ENCODE measurements at places on chromosomes 5 and 9.

- no peak for DNase-seq
Measured at GRCh38 chr5:161009194-161009593, 157.2 kb upstream of the ATP10B start.

GRCh38 chr9:116005205-116005604 lies 148.4 kb upstream of the PAPPA start:
- no peak for DNase-seq

DNA sequence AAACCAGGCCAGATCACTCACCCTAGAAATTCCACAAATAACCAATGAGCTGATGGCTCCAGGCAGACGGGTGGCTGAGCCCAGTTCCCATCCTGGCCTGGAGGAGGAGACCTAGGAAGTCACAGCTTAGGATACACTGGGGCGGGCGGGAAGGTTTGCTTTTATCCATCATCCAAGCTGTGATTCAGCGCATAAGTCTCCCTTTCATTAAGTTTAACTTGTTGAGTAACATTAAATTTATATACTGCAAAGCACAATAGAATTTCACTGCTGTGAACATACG lies 55.7 kb downstream of the THBS4 start:
- DNase-seq, result no peak

- DNase-seq, result no peak
Measured at GRCh38 chr5:94021246-94021645, 279.8 kb upstream of the POU5F2 start.

DNA sequence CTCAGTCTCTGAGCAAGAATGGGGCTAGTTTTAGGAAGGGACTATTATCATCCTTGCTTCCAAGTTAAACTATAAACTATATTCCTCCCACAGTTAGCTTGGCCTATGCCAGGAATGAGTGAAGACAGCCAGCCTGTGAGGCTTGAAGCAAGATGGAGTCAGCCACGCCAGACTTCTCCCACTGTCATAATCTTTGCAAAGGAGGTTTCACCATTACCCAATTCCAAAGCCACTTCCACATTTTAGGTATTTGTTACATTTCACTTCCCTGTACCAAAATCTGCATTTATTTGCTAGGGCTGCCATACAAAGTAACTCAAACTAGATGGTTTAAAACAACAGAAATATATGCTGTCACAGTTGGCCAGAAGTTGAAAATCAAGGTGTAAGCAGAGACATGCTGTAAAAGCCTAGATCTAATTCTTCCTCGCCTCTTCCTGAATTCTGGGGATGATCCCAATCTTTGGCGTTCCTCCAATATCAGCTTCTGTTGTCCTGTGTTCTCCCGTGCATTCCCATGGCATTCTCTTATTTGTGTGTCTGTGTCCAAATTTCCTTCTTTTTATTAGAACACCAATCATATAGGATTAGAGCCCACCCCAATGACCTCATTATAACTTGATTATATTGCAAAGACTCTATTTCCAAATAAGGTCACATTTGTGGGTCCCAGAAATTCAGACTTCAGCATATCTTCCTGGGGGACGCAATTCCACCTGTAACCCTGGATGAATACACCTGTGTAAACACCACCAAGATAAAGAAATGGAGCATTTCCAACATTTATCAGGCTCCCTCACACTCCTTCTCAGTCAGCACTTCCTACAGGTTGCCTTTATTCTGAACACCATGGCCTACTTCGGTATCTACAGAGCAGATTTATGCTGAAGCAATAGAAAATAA lies 126.8 kb downstream of the GCNT1 start:
- DNase-seq, result no peak

DNA sequence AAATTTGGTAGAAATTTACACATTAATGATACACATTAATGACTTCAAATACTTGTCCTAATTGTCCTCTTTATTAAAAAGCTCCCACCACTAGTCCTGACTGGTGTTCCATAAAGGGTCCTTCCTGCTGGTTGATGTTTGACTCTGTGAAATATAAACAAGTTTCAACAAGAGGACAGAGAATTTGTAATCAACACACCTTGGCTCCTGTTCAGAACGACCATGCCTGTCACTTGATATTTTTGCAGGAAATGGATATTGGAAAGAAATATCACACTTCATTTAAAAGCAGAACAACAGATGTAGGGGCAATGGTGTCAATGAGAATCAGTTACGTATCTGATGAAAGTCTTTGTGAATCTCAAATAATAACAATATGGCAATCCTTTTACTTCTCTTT lies 211.7 kb downstream of the ENC1 start:
- DNase-seq, result no peak

GRCh38 chr9:131138676-131139075 lies 13.3 kb downstream of the NUP214 start:
- DNase-seq, result no peak

- DNase-seq, result no peak
Measured at GRCh38 chr5:127863610-127864395, 160.6 kb downstream of the CCDC192 start.

GRCh38 chr5:148823871-148824270 lies 2.5 kb upstream of the ADRB2 start:
- no peak for DNase-seq

DNA sequence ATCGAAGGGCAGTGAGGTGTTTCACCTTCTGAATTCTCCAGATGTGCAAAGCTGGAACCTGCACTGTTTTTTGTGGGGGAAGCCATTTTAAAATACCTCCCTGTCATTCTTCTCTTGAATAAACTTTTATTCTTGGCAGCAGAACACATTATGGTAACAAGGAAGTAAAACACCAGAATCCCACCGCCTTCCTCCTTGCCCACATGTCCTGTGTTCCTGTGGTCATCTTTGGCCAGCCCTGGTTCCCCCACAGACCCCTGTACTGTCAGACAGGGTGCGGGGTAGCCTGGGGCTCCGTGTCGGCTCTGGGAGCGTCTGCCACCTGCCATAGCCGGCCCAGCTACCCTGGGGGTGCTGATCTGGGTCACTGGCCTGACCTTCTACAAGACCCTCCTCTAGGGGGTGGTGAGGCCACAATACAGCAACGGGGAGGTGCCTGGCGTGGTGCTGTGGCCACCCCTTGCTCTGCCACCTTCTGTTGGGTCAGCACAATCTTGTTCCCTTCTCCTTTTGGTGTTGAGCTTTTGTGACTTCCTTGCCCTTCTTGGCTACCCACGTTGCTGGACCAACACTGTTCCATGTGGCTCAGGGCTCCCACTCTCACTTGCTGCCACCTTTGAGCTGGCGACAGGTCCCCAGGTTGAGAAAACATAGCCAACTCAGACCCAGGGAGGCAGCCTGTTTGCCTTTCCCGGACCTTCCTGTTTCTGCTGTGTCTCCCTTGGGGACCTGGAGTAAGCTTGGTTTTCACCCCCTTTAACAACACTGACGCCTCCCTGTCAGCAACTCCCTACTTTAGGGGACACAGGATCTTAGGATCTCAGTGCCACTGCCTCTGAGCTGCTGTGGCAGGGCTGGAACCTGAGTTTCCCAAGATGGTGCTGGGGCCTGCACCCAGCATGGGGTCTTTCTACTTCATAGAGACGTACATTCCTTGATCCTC lies 4.8 kb downstream of the WNK2 start:
- DNase-seq, result no peak

- no peak for DNase-seq
Measured at GRCh38 chr5:73719632-73720031, 93.6 kb downstream of the ARHGEF28 start.

DNA sequence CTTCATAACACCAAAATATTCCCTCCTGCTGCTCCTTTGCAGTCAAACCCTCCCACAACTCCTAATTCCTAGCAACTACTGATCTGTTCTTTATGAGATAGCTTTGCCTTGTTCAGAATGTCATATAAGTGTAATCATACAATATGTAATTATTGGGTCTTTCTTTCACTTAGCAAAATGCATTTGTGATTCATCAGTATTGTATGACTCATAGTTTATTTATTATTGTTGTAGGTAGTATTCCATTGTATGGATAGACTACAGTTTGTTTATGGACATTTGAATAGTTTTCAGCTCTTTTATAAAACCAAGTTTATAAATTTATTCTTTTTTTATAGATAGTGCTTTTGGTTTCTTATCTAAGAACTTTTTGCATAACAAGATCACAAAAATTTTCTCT lies 468.2 kb upstream of the KIF2A start:
- no peak for DNase-seq

GRCh38 chr9:98332405-98332831 lies 77.0 kb upstream of the TBC1D2 start:
- no peak for DNase-seq

- DNase-seq, result no peak
Measured at GRCh38 chr9:93897075-93897970, 57.8 kb downstream of the BARX1 start.

DNA sequence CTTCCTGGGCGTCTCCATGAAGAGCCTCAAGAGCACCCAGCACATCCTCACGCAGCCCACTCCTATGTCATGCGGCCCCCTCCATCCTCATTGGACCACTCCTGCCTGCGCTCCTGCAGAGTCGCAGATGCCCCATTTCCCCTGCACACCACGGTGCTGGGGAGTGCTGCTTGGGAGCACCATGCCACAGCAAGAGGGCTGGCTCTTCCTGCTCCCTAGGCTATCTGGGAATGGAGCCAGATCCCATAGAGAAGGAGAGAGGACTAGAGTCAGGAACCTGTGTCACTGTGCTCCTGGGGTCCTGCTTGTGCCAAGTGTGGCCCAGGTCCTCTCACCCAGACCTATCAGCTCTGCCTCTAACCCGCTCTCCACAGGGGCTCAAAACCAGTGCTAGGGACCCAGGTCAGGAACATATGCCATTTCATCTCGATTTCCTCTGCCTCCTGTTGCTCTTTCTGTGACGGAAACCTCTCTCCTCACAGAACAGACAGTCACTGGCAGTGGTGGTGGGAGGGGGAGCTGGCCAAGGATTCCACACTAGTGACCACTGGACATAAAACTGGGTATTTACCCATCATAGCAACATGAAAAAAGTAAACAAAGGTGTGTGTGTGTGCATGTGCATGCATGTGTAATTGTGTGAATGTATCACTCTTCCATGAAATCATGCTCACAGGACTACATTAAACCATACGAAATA lies 178.4 kb downstream of the TTLL11 start:
- no peak for DNase-seq

GRCh38 chr5:35771300-35771699 lies 85.4 kb upstream of the IL7R start:
- DNase-seq, result no peak

- DNase-seq, result no peak
Measured at GRCh38 chr9:129482521-129483414, 138.1 kb downstream of the C9orf50 start.

DNA sequence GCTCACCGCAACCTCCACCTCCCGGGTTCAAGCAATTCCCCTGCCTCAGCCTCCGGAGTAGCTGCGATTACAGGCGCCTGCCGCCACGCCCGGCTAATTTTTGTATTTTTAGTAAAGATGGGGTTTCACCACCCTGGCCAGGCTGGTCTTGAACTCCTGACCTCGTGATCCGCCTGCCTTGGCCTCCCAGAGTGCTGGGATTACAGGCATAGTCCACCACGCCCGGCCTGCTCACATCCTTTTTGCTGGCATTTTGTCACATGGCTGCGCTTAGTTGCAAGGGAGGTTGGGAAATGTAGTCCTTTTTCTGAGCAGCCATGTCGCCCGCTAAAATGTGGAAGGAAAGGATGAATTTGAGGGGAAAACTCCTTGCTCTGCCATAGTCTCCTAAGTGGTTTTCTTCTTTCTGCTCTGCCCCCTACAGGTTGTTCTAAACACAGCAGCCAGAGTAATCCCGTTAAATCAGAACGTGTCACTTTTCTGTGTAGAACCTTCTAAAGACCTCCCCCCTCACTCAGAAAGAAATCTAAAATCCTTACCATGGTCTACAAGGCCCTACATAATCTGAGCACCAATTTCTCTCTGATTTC lies 57.8 kb upstream of the HSPA9 start:
- no peak for DNase-seq

DNA sequence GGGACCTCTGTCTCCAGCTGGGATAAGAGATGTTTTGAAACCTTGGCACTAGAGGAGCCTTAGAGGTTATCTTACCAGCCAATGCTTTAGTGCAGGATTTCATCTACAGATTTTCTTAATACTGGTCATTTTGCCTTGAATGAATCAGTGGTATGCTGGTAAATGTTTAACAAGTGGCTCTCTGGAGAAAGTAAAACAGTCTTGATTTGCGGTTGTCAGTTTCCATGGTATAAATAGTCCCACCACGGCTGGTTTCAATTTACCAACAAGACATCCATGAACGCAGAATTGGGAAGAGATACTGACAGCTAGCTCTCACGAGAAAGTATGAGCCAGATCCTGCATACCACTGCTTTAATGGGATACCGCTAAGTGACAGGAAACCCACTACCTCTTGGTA lies 56.7 kb upstream of the CXCL14 start:
- DNase-seq, result no peak

DNA sequence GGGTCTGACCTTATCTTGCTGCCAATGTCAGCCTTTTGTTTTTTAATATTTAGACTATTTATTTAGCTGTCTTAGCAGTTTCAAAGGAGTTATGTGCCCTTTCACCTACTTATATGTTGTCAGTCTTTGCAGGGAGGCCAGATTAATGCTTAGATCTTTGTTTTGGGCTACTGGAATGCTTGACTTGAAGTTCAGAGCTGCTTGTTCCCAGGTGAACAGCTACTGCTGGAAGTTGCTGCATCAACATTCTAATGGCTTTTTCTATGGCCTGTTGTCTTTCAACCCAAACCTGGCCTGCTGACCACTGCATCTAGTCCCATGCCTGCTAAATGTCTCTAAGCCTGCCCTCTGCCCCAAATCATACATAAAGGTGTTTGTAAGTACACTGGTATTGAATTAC lies 3.0 kb downstream of the SLC22A5 start:
- no peak for DNase-seq

- DNase-seq, result no peak
Measured at GRCh38 chr5:124398460-124398859, 348.0 kb downstream of the ZNF608 start.

- no peak for DNase-seq
Measured at GRCh38 chr5:154117050-154117449, 73.5 kb upstream of the GALNT10 start.

GRCh38 chr5:56622141-56622540 lies 193.2 kb upstream of the MAP3K1 start:
- DNase-seq, result no peak

All from cerebellar nuclear complex (tissue), 1 donor.